ENCODE measurements at places on chromosomes 2 and 18.

DNA sequence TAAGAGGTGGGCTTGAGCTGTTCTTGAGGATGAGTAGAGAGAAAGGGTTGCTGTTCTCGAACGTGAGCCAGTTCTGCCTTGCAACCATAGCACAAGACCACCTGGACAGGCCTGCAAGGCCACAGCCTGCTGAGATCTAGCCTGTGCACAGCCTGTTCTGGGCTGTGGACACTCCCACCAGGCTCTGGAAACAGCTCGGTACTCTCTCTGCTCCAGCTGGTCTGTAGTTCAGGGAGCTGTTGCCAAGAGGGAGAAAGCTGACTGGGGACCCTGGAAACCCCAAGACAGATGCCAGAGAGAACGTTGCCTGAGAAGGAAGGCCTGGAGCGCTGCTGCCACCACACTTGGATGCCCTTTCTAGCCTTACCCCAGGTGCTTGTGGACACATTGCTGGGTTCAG lies 69.8 kb downstream of the CTIF start:
- no peak for DNase-seq

GRCh38 chr18:45312555-45313126 lies 302.6 kb upstream of the SLC14A2 start:
- DNase-seq = no peak

- no peak for DNase-seq
These were observed 427.9 kb upstream of the CDH7 start for GRCh38 chr18:65322895-65323294.

DNA sequence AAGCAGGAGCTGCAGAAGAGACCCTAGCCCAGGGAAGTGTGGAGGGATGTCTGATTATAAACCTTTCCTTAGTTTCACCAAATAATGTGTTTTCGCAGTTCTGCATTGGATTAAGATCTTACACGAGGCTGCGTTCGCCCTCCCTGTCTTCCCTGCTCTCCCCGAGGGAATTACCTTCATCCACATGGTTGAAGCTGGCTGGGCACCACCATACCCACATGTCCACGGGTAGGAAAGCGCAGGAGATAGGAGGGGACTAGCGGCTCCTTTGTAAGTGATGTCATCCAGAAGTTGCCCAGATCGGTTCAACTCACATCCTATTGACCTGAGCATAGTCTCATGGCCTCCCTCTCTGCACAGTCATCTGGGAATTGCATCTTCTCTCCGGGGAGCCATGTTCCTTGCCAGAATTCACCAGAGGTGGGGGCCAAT lies 1.1 kb downstream of the TTL start:
- no peak for DNase-seq

DNA sequence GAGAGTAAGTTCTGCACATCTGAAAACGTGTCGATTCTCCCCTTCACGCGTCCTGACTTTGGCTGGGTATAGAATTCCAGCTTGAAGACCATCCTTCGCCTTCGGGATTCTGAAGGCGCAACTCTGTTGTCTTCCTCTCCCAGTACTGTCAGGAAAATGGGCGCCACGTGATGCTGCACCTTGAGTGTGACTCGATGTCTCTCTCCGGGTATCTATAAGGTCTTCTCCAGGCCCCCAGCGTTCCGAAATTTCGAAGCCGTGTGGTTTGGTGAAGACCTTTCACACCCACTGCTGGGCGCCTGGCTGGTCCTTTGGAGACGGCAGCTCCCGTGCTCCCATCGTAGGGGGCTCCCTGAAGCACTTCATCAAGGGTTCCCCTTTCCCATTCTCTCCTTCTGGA lies 203.7 kb downstream of the HDAC4 start:
- DNase-seq = no peak

DNA sequence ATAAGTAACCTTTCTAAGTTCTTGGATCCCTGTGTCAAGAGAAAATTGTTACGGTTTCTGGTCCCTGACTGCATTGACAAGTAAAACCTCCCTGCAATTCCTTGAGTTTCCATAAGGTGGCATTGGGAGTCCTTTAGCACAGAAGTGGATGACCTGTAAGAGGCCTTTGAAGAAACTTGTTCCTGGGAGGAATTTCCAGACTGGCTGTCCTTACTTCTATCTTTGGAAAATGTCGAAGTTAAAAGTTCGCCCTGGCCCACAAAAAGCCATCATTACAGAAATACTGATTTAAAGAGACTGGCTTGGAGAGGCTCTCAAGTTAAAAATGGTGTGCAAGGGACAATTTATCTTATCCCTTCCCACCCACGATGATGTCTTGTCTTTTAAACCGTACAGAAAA lies 218.4 kb downstream of the CDH20 start:
- DNase-seq = no peak

DNA sequence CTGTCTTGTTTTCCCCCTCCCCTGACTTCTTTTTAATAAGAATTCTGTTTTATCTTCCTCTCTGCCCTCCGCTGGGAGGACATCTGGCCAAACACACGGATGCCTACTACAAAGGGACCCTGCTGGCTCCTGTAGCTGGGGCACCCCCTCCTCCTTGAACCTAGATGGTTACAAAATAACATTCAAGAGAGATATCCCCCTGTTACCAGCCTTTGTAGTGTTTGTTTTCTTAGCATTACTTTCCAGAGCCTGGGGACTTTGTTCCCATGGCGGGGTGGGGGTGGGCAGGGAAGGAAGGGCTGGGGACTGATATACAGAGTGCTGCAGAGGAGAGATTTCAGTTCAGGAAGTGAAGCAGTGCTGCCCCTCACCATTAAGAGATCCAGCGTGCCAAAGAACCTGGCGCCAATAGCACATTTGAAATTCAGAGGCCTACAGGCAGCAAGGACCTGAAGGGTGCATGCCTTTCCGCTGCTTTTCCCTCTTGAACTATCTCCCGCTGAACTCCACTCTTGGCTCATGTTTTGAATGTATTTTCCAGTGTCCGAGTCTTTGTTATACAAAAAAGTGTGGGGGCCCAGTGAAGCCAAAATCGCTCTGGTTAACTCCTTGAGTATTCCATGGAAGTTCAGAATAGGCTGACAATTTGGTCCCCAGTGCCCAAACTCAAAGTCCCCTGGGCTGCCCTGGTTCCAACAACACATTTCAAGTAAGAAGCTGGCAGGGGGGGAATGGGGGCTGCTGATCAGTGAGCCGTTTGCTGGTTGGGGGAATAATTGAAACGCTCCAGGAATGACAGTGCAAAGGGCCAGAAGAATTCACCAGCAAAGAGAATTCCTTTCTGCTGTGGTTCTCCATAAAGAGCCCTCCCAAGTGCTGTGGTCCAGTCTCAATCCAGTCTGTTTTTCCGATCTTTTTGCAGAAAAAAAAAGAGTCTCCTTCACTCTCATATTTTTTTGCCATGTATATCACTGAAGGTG lies 94.8 kb upstream of the THOC1 start:
- DNase-seq = no peak

DNA sequence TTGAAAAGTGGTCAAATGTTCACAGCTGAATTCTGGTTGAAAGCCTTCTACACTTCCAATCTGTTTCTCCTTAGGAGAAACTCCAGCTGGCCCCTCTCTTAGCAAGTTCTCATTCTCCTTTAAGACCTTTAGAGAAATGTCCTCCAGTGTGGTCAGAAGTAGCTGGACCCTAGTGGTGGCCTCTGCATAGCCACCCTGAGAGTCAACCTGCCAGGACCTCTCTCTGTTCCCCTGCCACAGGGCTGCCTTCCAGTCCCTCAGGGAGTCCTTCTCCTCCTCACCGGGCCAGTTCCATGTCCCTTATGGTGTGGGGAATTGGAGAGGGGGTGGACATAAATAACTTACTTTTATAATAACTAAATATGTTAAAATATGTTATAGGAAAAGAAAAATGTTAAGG lies 200.9 kb upstream of the PKDCC start:
- no peak for DNase-seq

DNA sequence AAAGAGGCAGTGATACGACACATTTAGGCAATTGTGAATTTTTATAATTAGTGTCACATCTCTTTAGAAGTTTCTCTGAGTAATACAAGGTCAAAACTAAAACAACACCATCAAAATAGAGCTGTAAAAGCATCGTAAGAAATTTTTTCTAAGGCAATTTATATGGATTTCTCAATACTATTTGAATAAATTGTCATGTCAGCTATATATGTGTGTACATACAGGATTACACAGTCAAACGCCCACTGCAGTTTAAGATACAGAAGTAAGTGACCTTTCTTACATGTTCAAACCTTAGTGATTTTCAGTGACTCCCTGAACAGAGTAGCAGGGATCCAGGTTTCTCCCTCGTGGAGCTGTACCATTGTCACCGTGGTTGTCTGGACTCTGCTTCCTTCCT lies 129.1 kb upstream of the CBLN2 start:
- no peak for DNase-seq

DNA sequence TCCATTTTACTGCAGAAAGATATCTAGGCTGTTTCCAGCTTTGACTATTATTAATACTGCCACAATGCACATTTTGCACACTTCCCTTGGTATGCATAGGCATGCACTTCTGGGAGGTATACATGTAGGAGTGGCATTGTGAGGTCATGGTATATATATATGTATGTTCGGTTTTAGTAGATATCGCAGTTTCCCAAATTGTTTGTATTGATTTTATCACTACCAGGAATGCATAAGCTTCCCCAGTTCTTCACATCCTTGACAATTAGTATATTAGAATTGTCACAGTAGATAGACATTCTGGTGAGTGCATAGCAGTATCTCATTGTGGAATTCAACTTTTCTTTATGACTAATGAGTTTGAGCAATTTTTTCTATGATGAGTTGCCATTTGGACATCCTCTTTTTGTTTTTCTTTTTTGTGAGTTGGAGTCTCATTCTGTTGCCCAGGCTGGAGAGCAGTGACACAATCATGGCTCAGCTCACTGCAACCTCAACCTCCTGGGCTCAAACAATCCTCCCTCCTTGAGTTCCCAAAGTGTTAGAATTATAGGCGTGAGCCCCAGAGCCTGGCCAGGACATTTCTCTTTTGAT lies 4.2 kb upstream of the GRB14 start:
- no peak for DNase-seq

DNA sequence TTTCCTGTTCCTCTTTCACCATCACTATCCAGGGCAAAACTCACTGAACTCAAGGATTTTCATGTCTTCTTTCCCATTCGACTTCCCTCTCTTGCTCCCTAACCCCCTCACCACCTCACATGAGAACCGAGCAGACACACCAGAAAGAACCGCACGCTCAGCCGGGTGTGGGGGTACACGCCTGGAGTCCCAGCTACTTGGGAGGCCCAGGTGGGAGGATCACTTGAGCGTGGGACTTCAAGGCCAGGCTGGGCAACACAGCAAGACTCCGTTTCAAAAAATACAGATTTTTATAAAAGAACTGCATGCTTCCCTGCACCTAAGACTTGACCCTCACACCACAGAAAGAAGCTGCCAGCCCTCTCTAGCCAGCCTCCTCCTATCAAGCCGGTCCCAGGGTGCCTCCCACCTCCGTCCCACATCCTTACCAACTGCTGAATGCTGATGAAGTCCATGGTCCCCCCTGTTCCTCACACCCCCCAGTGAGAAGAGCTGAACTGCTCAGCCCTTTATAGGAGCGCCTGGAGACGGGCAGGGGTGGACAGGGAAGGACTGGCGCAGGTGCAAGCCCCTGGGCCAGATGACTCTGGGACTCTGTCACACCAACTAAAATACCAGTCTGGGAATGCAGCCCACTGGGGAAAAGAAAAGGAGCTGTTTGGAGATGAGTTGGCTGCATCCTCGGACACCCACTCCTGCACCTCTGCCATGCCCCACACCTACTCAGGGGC lies at the start of gene ANKRD23:
Gene ANKRD23, minus strand, starts transcription at position 484 of the 731 bp plus-strand sequence. Its CDS starts 29 bp downstream, at position 455.
- DNase-seq = no peak

GRCh38 chr2:216084547-216084946 lies 2.8 kb downstream of the TMEM169 start:
- no peak for DNase-seq

DNA sequence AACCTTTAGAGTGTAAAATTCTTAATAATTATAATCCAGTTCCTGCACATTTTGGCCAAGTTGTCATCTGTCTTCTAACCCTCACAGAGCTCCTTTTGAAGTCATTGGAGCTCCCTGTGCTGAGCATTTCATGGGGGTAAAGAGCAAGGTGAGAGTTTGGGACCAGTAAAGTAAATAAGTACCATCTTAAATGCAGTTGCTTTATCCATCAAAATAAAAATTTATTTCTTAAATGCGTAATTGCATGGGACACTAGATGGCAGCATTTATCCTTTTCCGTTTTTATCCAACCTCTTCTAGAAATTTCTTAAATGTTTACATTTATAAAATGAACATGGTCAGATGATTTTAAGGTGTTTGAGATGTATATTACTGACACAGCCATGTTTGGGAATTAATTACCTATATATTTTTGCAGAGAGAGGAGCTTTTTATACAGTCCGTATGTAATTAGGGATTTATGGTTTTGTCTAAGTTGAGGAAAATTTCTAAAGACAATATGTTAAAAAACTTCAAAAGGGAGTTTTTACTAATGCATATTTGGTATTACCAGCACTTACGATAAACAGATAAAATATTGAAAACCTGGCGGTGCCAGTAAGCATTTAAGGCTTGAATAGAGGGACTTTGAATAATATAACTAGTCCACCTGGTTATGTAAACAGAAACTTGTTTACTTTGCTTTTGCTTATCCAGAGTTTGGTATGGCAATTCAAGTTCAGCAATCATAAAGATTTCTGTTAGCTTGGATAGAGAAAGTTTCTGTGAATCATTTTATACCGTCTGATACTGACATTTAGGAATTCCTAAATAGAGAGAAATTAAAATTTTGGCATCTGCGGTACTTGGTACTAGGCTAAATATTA lies 54.5 kb downstream of the ACSL3 start:
- no peak for DNase-seq

GRCh38 chr2:67242456-67242855 lies 154.7 kb upstream of the ETAA1 start:
- DNase-seq = no peak

DNA sequence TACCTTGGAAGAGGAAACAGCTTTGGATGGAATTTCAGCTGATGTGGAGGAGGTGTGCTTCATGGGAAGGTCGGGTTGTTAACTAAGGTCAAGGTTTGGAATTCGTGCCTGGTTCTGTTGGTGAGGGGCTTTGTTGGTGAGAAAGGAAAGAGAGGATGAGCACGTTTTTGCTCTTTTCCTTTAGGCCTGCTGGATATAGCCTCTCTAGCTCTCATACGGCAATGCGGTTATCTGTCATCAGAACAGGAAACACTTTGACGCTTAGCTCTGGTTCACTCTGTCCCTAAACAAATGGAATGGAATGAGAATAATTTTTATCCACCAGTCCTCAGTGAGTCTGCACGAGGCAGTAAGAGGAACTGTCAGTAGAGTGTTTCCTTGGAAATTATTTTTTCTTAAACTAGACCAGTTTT lies 169.7 kb upstream of the NOSTRIN start:
- no peak for DNase-seq

DNA sequence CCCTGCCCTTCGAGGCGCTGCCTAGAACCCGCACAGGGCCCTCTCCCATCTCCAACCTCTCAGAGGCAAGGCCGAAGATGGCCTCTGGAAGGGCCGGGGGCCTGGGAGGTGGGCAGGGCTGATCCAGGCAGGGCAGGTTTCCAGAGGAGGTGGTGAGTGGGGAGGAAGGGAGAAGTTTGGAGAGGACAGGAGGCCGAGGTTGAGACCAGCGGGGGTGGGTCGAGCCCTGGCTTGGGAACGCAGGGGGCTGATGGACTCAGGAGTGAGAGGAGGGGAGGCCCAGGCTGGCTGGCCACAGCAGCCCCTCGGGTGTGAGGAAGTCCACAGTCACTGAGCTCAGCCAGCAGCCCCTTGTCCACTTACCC lies 10.5 kb downstream of the CAPN10 start:
- no peak for DNase-seq

GRCh38 chr18:8603663-8604520 lies 5.3 kb upstream of the RAB12 start:
- DNase-seq = no peak

Data from activated CD8-positive, alpha-beta memory T cell treated with anti-CD3 and anti-CD28 coated beads for 4 hours (primary cell).